Astrocyte (in vitro differentiated cells and primary cell): ENCODE measurements at places on chromosomes 7 and 10. TPM values are rescaled to one million over a fixed set of nuclear protein-coding genes. Genes with fewer than 3 reads are reported as not detected.

DNA sequence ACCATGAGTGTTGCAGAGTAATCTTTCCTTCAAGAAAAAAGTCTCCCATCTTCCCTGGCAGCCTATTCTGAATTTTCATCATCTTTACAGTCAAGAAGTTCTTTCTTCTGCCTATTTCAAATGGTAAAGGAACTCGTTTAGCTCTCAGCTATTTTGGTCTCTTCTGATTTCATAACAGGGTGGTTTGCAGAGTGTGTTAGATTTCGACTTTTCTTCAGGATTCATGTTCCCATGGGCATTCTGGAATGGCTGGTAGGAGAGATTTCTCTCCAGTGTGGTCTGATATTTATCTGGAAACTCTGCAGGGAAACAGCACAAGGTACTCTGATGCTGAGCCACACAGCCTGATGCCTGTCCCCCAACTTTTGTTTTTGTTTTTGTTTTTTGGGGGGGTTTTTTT, 111.1 kb upstream of the FAM171A1 start:
- no peak for DNase-seq

- no peak for DNase-seq
These were observed 44.2 kb upstream of the DPYSL4 start for GRCh38 chr10:132142396-132143161.

OR2A7 gene
- 0.62 and 0.64 TPM in 2 replicates for total RNA-seq

DNA sequence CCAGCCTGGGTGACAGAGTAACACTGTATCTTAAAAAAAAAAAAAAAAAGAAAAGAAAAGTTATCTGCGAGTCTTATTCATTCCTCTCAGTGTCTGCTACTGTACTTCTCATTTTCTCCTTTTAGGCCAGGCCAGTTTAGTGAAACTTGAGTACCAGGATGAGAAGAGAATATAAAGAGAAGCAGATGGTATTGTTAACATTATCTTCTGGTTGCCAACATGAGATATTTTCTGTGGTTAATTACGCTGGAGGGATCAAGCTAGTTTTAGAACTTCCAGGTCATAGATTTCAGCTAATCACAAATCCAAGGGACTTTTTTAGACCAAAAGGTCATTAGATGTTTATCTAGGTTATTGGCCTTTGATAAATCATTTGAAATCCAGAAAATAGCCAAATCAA, 252.6 kb upstream of the SMIM30 start:
- no peak for DNase-seq

PGAM2 gene
- total RNA-seq, result 0.70 and 0.79 TPM in 2 replicates

DNA sequence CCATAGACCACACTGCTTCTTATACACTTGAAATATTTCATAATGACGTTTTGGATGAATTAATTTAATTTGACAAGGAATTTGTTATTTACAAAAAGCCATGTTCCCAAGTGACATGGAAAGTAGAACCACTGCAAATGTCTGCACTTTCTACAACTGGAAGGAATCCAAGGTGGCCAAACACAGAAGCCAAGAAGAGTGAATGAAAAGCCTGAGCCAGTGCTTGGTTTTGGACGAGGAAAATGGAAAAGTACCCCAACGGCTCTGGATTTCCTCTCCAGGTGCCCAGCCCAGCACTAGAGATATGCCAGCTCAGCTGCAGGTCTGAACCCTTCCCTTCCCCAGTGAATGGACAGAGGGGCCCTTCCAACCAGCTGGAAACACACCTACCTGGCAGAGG, 279.4 kb downstream of the TNS3 start:
- no peak for DNase-seq

DNA sequence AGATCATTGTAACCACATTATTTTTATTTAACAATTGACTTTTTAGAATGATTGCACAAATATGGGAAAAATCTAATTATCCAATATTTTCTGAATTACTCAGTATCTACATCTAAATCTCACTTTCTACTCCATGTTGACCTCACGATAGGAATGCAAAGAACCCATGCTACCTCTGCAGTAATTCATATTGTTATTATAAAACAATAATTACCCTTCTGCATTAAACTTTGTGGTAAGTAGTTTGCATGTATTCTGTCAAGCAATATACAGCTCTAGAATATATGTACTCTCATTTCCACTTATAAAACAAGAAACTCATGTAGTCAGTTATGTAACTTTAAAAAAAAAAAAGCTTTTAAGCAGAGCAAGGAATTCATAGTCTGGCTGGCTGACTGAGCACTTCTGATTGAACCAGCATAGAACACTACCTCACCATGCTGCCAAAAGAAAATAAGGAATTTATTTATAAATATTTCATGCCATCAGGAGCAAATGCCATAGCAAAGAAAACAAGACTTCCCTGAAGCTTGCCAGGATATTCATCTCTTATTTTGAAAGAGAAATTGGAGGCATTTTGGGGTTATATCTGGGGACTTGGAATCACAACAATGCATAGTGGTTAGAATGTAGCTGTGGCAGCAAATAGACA, 895.7 kb downstream of the XPNPEP1 start:
- peak; percentile 16 for DNase-seq

DNA sequence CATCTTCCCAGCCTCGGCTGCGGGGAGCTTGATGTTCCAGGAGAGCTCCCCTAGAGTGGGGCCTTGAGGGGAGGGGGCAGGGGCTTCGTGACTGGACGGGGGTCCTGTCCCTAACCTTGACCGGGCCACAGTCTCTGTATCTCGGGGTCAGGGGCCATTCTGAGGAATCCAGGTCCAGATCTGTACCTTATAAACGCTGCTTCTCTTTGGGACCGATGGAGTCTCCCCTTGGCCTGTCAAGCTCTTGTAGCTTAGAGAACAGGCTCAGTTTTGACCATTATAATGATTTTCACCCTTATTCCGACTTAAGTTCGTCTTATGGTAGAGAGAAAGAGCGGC, 831 bp downstream of the ZKSCAN5 start:
- no peak for DNase-seq

GRCh38 chr10:91511549-91512330, 101.6 kb downstream of the HECTD2 start:
- peak; percentile 96 for DNase-seq

PSAP gene
- total RNA-seq, result 1,120 and 1,191 TPM in 2 replicates

GRCh38 chr7:130490888-130491804, 739 bp upstream of the MEST start:
- DNase-seq, result no peak

DNA sequence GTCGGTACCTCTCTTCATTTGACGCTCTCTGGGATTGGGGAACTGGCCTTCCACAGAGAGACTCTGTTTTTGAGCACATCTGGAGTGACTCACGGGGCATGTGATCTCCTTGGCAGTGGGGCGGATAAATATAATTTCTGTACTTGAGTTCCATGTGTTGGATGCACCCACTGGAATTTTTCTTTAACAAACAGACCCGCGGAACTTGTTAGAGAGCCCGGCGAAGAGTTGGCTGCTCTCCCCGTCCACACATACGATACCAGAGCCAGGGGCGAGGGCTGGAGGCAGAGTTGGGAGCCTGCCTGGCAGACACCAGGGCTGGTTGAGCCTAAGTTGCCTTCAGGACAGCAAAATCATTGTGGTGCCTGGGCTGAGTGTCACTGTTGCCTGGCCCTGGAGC, at the start of gene FAM180A:
FAM180A (minus strand) TSS at position 44 of the 400 bp plus-strand sequence. CDS start 233 bp downstream, outside the sequence.
- DNase-seq, result peak; percentile 70

DNA sequence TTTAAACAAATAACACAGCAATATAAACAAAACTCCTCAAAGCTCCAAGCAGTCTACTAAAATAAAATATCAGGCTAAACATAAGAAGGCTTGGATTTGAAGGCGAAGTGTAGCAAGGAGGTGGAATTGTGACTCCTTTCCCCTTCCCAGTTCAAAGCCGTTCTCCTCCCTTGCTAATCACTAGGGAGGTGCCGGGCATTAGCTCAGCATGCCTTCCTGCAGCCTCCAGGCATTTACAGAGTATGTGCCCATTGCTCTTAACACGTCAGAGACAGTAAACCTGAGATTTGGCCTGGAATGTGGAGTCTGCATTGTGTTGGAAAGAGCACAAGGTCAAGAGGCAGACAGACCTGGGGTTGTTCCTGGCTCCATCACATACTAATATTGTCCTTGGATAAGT, 15.6 kb downstream of the CNNM1 start:
- DNase-seq, result no peak

- DNase-seq, result peak; percentile 70
These were observed 82.7 kb downstream of the REEP3 start for GRCh38 chr10:63603709-63604445.

GRCh38 chr10:23173214-23174073, 18.7 kb upstream of the PTF1A start:
- no peak for DNase-seq

DNA sequence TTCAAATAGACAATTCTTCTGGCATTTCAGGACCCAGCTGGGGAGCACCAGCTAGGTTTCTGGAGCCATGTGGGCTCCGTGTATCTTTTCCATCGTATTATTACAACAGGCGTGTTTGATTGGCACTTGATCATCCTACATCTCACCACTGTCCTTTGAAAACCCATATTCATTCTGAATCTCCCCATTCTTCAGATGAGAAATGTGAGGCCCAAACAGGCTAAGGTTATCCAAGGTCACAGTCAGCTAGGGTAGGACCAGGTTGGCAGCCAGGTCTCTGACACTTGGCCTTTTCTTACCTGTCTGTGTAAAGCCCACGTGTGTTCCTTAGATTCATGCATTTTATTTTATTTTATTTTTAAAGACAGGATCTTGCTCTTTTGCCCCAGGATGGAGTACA, 102.4 kb upstream of the SH2B2 start:
- no peak for DNase-seq

NUTM2E gene
- total RNA-seq, result 0.50 TPM in 1 of 2 replicates, not detected in the other

SFR1 gene
- total RNA-seq, result 3.6 and 4.4 TPM in 2 replicates

FIS1 gene
- total RNA-seq, result 134 and 140 TPM in 2 replicates
